Dermis microvascular lymphatic vessel endothelial cell (primary cell): ENCODE measurements at places on chromosomes 11 and 22. TPM values are rescaled to one million over a fixed set of nuclear protein-coding genes. Genes with fewer than 3 reads are reported as not detected.

The MUC5AC gene
- not detected in 2 replicates for total RNA-seq

The MOV10L1 gene
- total RNA-seq: 22.7 and 44.1 TPM in 2 replicates

The VPS51 gene
- total RNA-seq: 186 and 271 TPM in 2 replicates

The SWAP70 gene
- total RNA-seq: 55.8 and 57.1 TPM in 2 replicates

The CCDC73 gene
- total RNA-seq: under 0.01 TPM in 1 of 2 replicates, not detected in the other

DNA sequence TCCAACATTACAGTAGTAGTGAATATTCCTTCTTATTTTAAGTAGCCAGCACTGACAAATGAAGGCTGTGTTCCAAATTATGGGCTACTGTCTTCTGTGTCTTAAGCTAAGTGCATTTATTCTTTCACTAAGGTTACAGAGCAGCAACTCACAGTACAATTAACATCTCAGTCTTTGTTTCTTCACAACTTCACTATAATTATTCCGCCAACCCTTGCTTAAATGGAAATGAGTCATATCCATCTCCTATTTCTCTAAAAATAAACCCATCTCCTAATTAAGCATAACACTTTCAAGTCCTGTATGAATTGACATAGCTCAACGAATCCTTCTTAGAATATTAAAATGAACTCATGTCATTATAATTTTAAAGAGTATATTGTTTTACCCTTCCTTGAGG lies 6.7 kb downstream of the ETS1 start:
- DNase-seq: peak; percentile 38

DNA sequence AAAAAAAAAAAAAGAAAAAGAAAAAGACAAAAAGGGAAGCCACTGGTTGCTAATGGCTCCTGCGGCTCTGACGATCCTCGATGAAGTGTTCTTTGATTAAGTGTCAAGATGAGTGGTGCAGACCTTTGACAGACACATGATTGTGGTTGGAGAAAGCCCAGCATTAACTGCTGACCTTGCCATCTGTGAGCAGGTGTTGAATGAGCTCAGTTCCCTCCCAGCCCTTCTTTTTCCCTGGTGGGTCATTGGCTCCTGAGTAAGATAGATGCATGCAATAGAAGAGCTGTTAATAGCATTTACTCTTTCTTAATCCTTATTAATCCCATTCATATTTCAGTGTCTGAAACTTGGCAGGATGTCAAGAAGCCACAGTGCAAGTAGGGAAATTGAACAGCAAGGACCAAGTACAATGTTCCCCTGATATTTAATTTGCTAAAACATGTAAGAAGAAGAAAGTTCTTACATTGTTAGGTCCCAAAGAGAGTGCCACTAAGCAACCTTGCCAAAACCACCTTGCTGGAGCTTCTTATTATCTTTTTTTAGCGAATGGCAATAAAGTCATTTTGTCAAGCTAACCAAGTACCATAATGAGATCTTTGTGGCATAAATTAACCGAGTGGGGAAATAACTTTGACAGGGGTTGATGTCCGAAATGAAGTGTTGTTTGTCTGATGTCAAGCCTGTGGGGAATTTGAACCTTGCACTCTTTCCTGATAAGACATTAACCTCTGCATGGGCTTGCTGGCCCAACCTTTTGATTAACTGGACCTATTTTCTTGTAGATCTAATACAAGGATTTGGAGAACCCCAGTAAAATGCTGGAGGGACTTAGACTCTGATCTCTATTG lies 113.7 kb downstream of the PTPRJ start:
- DNase-seq: no peak

- no peak for DNase-seq
These were observed 53.4 kb downstream of the CD44 start for GRCh38 chr11:35192347-35192746.

- DNase-seq: no peak
These were observed 1.5 kb downstream of the LSP1 start for GRCh38 chr11:1854132-1854948.

- no peak for DNase-seq
These were observed 10.8 kb upstream of the SNX32 start for GRCh38 chr11:65822776-65823528.

DNA sequence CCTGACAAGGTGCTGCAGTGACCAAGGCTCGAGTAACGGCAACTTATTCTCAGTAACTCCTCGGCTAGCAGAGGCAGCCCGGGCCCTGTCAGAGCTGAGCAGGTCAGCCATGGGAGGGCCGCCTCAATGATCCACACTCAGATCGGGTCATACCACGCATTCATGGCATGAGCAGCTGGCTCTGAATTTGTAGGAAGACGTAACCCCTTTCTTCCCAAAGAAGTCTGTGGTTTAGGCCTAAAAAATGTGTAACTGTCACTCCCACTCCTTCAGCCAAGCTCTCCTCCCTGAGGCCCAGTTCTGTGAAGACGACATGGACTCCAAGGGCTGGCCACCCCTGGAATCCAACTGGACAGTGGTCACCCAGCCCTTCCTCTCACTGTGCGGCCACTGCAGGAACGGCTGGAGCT lies 30.0 kb downstream of the PPP2R1B start:
- no peak for DNase-seq

DNA sequence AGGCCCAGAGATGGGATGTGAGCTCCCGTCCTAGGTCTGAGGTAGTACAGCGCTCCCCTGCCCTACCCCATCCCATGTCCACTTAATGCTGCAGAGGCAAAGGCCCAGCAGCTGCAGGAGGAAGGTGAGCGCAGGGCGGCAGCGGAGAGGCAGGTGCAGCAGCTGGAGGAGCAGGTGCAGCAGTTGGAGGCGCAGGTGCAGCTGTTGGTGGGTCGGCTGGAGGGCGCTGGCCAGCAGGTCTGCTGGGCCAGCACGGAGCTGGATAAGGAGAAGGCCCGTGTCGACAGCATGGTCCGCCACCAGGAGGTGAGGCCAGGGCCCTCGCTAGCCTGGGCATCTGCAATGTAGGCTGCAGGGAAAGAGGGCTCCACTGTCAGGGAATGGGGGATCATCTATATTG lies 15.2 kb downstream of the CCDC157 start:
- DNase-seq: no peak

DNA sequence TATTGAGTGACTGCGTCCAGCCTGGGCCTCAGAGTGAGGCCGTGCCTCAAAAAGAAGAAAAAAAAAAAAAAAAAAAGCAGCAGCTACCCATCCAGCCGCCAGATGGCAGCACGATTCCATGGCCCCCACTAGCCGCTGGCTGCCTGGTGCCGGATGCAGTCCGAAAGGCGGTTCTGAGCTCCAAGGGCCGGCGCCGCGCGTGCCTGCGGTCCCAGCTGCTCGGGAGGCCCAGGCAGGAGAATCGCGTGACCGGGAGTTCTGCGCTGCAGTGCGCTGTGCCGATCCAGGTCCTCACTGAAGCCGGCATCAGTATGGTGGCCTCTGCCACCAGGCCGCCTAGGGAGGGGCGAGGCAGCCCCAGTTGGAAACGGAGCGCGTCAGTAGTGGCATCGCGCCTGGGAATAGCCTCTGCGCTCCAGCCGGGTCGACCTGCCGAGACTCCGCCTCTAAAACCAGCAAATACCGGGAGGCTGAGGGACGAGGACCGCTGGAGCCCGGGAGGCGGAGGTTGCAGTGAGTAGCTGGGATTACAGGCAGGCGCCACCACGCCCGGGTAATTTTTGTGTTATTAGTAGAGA lies 19.3 kb downstream of the SCARF2 start:
- peak; percentile 84 for DNase-seq
